ENCODE measurements at places on chromosomes 16 and 17.
A peak's percentile ranks its signal among the peaks of the same experiment; 100 is the strongest.

- no peak for DNase-seq
Observed at GRCh38 chr17:1126250-1126797, 53.5 kb downstream of the ABR start.

DNA sequence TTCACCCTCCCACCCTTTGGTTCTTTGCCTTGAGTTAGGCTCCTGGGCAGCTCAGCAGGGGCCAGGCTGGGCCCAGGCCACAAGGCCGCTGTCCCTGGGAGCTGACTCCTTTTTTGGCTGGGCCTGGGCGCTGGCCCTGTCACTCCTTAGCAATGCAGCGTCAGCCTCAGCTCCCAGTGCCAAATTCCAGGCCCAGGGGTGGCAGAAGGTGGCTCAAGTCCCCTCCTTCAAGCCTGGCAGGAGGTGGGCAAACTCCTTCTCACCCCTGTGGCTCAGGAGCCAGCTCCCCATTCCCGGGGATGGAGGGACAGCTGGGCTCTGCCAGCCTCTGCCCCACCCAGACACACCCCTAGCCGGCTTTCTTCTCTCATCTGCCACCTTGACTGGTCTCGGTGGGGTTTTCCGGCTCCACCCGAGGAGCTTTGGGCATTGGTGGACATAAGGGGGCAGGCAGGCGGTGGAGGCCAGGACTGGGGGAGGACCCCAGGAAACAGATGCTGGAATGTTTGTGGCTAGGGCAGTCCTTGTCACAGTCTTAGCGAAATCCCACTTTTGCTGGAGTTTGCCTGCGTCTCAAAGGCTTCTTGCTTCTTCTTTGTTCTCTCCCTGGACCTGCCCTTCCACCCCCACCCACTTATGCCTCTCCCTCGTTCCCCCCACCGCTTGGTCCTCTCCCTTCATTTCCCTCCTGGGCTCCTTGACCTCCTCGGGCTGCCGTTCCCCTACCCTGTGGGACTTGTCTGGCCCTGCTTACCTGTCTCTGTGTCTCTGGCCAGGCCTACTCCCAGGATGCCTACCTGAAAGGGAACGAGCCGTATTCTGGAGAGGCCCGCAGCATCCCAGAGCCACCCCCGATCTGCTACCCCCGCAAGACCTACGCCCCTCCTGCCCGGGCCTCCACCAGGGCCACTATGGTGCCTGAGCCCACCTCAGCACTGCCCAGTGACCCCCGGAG, 37.4 kb downstream of the ARHGAP23 start:
- DNase-seq: no peak

- no peak for DNase-seq
Observed at GRCh38 chr16:82924075-82924854, 297.5 kb downstream of the CDH13 start.

- DNase-seq: no peak
Observed at GRCh38 chr17:35555691-35556090, 4.9 kb downstream of the SLFN14 start.

GRCh38 chr16:50977138-50977537, 173.9 kb downstream of the SALL1 start:
- no peak for DNase-seq

DNA sequence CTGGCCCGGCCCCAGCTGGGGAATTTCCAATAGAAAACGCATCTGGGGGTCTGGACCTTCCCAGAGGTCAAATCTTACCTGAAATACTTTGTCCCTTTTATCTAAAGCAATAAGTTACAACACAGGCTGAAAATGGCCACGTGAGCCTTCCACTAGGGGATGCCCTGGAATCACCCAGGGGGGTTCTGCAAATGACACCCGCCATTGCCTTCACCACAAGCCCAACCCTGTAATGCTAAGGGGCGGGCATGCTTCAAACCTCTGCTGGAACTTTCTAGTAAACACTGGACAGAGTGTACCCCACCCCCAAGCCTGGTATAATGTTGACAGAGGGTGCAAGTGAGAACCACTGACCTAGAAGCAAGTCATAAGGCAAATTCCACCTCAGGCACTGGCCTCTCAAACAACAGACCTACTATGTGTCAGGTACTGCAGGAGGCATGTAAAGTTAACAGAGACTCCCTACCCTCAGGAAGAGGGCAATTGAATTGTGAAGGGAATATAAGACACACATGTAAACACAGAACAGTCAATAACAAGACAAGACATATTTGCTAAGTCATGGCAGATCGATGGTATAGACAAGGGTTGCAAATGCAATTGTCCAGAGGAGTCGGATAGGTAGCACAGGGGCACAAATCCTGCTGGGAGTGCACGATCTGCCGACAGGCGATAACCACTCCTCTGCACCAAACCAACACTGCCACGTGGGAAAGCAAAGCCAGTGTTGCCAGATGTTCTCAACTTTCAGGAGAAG, 59.0 kb downstream of the ARHGAP17 start:
- DNase-seq: no peak

DNA sequence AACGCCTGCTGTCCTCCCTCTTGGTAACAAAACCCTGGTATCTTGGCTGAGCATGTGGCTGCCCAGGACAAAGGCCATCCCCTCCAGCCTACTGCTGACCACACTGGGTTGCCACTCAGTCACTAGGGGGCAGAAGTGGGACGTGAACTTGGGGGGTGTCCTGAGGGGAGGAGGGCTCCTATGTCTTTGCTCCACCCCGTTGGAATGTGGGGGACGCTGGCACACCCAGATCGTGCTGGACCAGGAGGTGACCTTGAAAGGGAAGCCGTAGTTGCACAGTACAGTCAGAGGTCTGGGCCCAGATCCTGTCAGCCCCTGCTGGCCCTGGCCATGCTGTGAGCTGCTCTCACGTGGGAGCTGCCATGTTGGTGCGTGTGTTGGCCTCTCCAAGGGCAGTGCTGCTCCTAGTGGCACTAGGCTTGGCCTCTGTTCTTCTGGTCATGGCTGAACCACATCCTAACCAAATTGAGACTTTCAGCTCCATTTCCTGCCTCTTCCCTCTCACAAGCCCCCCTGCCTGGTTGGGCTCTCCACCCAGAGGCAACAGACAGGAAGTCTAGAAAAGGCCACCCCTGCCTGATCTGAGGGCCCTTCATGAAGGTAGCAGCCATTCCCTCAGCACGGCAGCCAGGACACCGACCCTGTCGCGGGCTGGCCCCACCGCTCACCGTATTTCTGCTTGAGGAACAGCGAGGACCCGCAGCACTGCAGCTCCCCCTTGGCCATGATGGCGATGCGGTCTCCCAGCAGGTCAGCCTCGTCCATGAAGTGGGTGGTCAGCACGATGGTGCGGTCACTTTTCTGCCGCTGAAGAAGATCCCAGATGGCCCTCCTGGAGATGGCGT, 29.0 kb upstream of the RNPS1 start:
- DNase-seq: no peak

GRCh38 chr17:81309140-81309858, 14.2 kb upstream of the SLC38A10 start:
- peak; percentile 5 for DNase-seq

GRCh38 chr17:68581863-68582645, 19.1 kb downstream of the FAM20A start:
- DNase-seq: no peak

- DNase-seq: no peak
Observed at GRCh38 chr16:25637236-25637635, 54.5 kb upstream of the HS3ST4 start.

GRCh38 chr16:85430523-85431421, 182.3 kb upstream of the GSE1 start:
- DNase-seq: no peak

- no peak for DNase-seq
Observed at GRCh38 chr17:73348018-73348828, 36.4 kb upstream of the CDC42EP4 start.

- DNase-seq: no peak
Observed at GRCh38 chr16:50476486-50477255, 71.5 kb upstream of the NKD1 start.

- DNase-seq: no peak
Observed at GRCh38 chr17:59160157-59161025, 4.8 kb downstream of the PRR11 start.

GRCh38 chr17:50353600-50354195, 7.8 kb downstream of the XYLT2 start:
- no peak for DNase-seq

- DNase-seq: no peak
Observed at GRCh38 chr16:29107299-29107698, 122.4 kb downstream of the LAT start.

- DNase-seq: no peak
Observed at GRCh38 chr16:48124266-48124665, 31.5 kb downstream of the ABCC12 start.

DNA sequence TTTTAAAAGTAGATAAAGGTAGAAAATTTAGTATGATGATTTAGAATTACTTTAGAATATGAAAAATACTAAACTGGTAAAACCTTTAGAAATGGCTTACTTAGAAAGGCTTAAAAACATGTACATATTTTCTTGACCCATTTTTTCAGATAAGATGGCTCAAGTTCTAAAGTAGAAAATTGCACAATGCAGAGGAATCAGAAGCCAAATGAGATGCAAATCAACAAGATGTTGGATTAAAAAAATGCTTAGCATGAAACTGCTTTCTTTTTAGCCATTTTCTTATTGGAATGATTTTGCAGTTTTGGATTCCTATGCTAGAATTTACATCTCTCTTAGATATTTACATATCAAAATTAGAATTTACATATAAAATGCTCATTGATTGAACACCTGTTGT, 1.5 kb upstream of the KRTAP3-1 start:
- no peak for DNase-seq

GRCh38 chr16:21097151-21097550, 53.5 kb downstream of the DNAH3 start:
- DNase-seq: no peak

DNA sequence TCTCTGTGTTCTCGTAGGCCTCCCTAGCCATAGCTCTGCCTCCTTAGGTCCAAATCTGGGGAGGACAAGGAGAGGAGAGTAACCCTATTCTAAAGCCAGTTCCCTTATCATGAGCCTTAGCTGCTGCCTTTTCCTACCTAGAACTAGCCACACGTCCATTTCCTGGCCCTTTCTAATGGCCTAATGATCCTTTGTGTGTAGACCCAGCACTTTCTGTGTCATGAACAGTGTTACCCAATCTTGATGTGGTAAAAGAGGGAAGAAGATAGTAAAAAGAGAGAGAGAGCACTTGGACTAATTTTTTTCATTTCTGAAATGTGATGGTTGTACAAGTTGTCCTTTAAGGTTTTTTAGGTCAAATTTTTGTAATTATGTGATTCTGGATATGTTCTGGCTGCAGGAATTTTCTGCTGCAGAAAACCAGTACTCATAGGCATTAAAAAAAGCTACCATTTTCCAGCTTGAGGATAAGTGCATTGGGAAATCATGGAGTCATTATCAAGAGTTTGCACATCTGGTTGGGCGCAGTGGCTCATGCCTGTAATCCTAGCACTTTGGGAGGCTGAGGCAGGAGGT, 18.2 kb downstream of the CASC3 start:
- DNase-seq: no peak

DNA sequence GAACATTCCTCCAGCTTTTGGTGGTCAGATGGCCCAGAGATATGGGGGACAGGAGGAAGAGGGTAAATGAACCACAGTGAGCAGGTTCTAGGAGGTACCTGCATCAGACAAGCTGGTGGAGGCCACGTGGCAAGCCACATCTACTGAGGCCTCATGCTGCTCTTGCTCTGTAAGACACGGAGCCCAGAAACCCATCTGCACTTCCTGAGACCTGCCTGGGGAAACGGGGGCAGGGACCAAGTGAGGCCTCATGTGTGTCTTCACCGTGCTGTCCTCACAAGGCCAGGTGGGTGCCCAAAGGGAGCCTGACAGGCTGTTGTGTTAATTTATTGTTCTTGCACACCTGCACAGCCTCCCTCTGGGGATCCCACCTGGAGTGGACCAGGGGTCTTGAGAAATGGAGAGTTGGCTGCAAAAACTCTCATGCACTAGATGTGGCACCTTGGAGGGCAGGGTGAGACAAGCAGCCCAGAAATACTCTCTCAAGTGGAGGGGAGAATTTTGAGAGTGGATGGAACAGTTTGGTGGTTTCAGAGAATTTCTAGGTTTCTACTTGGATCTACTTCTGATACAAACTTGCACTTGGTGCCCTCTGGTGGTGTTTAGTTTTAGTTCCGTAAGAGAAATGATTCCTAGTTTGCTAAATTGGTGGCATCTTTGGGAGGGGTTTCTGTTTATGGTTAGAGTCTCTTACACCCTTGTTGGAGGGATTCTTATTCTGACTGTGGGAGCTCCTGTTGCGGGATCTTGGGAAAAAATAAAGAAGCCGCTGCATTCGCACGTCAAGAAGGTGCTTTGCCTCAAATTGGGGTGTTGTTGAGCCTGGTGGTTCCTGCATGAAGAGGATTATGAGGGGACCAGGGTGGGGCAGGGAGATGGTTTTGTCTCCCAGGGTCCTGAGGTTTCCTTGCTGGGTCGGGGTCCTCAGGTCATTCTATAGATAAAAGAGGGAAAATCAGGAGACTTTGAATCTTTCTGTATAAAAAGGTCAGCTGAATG, 47.5 kb downstream of the SLC6A2 start:
- no peak for DNase-seq

DNA sequence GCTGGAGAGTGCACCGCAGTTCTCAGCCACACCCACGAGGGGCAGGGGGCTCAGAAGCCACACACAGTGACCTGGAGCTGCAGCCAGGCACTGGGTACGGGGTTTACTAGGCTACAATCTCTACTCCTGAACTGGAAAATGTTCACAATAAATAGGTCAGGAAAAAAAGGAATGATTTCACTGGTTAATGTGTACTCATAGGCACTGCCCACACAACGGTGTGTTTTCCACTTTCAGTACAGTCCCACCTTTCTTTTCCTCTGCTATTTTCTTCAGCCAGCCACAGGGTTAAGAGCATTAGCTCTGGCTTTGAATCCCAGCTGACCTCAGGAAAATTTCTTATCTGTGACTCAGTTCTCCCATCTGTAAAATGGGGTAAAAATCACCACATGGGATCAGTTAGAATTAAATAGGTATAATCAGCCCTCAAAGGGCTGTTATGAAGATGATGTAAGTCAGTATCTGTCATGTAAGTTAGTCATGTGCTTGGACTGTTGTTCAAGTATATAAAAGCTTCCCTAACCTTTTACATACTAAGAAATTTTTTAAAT, 35.7 kb downstream of the ZCCHC14 start:
- DNase-seq: no peak

DNA sequence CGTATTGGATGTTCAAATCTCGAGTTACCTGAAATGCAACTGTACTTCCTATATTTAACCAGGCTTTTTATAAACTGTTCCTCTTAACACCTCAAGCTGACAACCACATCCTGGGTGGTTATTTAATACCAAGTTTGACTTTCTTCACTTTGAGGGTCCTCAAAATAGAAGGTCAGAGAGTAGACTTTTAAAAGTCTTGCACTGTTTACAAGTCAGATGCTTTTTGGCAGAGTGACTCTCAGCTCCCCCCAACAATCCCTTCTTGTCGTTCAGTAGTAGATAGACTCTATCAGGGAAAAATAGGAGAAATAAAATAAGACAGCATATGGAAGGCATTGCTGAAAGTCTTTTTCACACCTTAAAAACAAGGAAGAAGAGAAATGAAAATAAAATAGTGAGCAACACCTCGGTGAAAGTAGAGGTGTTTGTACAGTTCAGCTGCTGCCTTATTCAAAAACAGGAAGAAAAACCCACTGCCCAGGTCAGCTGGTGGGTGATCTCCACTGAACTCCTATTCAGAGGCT, 650.4 kb downstream of the WWOX start:
- no peak for DNase-seq

- no peak for DNase-seq
Observed at GRCh38 chr16:1610899-1611632, 806 bp downstream of the IFT140 start.

All from stimulated activated naive CD4-positive, alpha-beta T cell treated with Interleukin-2 at 50 U/mL for 16 hours (primary cell).